Immature natural killer cell (primary cell): ENCODE measurements at places on chromosomes 1 and 21.

GRCh38 chr1:86703696-86704457 lies 499 bp upstream of the SH3GLB1 start:
- H3K4me3 ChIP-seq: peak overlapping the region; percentile 98
- peaks cover 16% of the 10 kb centered on the region for H3K27me3 ChIP-seq
- H3K27ac ChIP-seq: peak overlapping the region; percentile 97
- H3K36me3 ChIP-seq: no peaks in the 10 kb centered on the region

GRCh38 chr1:89312572-89312971 lies 39.9 kb upstream of the GBP5 start:
- H3K4me1 ChIP-seq: peaks cover 45% of the 10 kb centered on the region
- H3K36me3 ChIP-seq: peaks cover 9% of the 10 kb centered on the region
- peaks cover 1% of the 10 kb centered on the region for H3K27me3 ChIP-seq
- no peak for DNase-seq
- peak overlapping the region; percentile 92 for H3K27ac ChIP-seq
- H3K4me3 ChIP-seq: no peak overlapping the region

- H3K36me3 ChIP-seq: no peaks in the 10 kb centered on the region
- H3K4me1 ChIP-seq: peaks cover 67% of the 10 kb centered on the region
- peaks cover 3% of the 10 kb centered on the region for H3K27me3 ChIP-seq
- H3K27ac ChIP-seq: peak overlapping the region; percentile 91
- H3K4me3 ChIP-seq: no peak overlapping the region
Observed at GRCh38 chr1:25550155-25550506, 6.7 kb downstream of the LDLRAP1 start.

DNA sequence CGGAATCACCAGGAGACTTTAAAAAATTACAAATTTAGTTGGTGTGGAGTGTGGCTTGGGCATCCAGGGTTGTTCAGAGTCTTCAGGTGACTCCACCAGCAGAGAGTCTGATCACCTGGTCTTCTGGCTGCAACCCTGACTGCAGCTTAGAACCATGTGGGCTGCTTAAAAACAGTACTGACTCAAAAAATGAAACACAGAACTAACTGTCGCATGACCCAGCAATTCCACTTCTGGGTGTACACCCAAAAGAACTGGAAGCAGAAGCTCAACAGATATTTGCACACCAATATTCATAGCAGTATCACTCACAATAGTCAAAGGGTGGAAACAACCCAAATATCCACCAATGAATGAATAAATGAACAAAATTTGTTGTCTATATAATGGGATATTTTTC lies 17.3 kb downstream of the TLR5 start:
- H3K36me3 ChIP-seq: no peaks in the 10 kb centered on the region
- no peak overlapping the region for H3K4me3 ChIP-seq
- peaks cover 6% of the 10 kb centered on the region for H3K27me3 ChIP-seq
- no peak for DNase-seq

DNA sequence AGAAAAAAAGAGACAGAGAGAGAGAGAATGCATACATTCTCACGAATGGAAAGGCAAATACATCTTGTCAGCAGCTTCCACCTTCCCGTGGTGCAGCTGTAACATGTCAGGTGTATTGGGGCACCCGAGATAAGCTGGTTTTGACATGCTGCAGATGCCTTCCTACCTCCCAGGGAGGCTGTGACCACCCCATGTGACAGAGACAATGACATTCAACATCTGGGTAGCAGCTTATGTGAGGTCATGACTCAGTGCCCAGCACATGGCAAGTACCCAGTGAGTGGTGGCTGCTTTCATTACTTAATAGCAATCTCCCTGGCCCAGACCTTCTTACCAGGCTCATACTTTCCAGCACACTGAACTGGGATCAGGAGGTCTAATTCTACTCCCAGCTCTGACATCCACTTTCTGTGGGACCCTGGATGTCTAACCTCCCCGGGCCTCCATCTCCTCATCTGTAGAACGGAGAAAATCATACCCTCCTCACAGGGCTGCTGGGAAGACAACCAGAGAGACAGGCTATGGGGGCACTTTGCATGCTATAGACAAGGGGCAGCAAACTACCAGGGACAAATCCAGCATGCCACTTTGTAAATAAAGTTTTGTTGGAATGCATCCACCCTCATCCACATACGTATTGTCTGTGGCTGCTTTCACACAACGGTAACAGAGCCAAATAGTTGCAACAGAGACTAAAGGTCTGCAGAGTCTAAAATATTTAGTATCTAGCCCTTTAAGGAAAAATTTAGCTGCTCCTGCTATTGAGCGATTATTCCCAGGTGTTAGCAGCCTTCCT lies 38.5 kb upstream of the ZBTB40 start:
- no peaks in the 10 kb centered on the region for H3K4me1 ChIP-seq
- no peaks in the 10 kb centered on the region for H3K36me3 ChIP-seq
- H3K27ac ChIP-seq: no peak overlapping the region
